ENCODE measurements at places on chromosomes 12 and 14. TPM values are rescaled to one million over a fixed set of nuclear protein-coding genes. Genes with fewer than 3 reads are reported as not detected.

SLC2A14 gene
- 0.19 TPM for total RNA-seq

P2RX2 gene
- total RNA-seq, result not detected

GPR68 gene
- 11.2 TPM for total RNA-seq

KIF26A gene
- 0.28 TPM for total RNA-seq

TTC6 gene
- not detected for total RNA-seq

CYP46A1 gene
- total RNA-seq, result 0.05 TPM

NANOG gene
- total RNA-seq, result not detected

TAPBPL gene
- total RNA-seq, result 27.4 TPM

HVCN1 gene
- total RNA-seq, result 4.7 TPM
